DMS79 (cell line): ENCODE measurements at places on chromosomes 2 and 18.

DNA sequence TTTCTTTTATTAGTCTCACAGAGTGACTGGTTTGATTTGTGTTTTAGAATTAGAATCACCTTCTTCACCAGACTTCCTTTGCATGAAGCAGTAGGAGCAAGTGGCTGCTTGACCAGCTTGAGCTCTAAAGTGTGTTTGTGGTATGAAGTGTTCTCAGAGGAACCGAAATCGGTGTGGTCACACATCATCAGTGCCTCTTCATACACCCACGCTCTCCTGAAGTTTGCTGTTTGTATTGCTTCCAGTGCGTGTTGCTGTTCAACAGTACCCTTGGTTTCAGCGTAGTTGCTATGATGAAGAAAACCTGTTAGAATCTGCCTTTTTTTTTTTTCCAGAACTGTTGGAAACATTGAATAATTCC, 77.9 kb downstream of the LIMS1 start:
- DNase-seq = peak; percentile 82

- DNase-seq = no peak
Measured at GRCh38 chr2:173339807-173340206, 14.9 kb upstream of the CDCA7 start.

- no peak for DNase-seq
Measured at GRCh38 chr2:117738991-117739839, 75.3 kb upstream of the DDX18 start.

DNA sequence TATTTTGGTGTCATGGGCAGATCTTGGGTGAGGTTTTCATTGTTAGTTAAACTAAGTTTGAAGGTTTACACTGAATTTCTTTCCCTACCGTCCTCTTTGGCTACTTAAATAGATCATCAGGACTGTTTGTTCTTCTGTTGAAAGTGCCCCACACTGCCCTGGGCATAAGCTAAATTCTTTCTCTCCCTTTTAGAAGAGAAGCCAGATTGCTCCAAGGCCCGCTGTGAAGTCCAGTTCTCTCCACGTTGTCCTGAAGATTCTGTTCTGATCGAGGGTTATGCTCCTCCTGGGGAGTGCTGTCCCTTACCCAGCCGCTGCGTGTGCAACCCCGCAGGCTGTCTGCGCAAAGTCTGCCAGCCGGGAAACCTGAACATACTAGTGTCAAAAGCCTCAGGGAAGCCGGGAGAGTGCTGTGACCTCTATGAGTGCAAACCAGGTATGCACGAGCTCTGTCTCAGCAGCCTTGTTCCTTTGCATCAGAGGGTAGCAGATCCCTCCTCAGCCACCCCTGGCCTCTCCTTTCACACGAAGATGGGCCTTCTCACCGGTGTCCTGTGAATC, 85.6 kb downstream of the CRIM1 start:
- DNase-seq = no peak

DNA sequence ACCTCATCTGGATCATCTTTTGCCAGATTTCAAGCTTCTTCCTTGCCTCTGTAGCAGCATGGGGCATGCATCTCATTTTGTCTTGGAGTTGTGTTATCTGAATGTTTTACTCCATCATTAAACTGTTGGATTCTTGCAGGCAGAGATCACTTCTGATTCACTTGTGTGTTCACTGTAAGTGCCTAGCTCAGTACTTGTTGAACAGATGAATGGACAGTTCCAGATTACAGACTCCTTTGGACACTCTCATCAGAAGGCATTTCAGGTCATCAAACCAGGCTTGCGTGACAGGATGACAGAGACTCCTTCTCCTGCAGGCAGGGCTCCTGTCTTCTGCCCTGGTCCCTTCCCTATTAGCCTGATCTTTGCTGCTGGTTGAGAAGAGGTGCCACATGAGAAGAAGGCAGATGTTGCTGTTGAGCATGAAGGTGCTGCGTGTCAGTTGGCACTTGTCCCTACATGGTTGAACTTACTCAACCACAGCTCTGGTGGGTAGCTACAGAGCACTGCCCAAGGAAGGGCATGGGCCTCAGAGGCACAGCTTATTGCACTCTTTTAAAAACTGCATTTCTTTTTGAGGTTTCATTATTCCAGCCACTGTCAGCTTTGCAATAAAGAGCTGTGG, 58.9 kb downstream of the INPP4A start:
- DNase-seq = no peak

GRCh38 chr2:118693287-118693822, 154.1 kb downstream of the EN1 start:
- DNase-seq = no peak

GRCh38 chr2:119486886-119487285, 37.4 kb downstream of the SCTR start:
- no peak for DNase-seq

DNA sequence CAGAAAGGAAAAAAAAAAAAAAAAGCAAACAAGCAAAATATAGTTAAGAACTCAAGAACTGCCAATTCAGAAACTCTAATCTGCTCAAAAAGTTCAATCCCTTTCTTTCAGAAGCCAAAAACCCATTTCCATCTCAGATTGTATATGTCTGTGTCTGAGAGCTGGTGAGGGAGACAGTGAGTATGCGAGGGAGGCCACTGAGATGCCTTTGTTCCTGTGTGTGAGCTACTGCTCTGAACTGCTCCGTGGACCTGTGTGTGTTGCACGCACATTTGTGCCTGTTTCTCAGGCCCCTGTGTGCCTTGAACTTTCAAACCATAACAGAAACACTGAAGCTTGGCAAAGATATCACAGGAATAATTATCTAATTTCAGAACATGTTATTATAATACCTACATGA, 2.5 kb upstream of the PKDCC start:
- DNase-seq = no peak

DNA sequence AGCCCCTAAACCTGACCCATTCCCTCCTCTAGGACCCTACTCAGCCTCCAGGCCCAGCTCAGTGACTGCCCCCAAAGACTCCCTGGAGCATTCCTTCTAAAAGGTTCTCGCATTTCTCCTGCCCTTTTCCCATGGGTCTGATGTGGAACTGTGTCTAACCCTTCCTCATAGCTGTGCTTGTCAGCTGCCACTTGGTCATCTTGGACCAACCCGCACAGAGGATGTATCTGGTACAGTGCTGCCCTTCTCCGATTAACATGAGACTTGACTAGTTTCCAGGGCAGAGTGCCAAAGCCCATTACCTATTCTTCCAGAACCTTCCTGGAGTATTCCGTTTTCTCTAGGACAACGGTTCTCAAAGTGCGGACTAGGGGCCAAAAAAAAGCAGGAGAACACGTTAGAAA, 518 bp upstream of the NFU1 start:
- DNase-seq = peak; percentile 56

GRCh38 chr2:168210895-168211570, 36.4 kb downstream of the STK39 start:
- no peak for DNase-seq

GRCh38 chr2:121694398-121695170, 42.1 kb downstream of the NIFK start:
- no peak for DNase-seq

DNA sequence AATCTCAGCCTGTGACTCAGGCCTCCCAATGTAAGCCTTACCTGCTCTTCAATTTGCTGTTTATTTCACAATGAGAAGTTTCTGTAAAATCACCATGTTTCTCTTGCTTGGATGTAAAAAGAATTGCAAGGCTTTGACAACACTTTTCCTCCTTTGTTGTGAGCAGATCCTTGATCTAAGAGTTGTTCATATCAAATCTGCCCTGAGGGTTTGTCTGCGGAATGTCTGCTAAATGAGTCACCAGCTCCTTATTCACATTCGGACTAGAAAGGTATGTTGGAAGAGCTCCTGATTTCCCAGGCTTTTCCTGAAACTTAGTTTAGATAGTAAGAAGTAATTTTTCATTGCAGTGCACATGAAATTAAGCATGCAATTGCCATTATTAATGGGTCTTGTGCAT, 268.2 kb upstream of the TCF4 start:
- no peak for DNase-seq

DNA sequence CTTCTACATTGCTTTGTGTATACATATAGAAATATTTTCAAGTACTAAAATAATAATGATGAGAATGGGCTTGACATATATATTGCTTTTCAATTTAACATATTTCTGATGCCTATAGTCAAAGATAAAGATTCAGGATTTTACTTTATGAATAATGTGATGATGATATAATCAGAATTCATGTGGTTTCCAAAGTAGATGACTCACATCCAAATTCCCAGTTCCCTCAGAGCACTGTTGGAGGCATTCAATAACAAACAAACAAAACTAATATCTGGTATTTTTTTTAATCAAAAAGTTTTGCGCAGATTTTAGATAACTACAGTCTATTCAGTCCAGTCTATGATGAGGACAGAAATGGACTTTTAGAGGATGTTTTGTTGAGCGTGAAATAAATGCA, 2094.5 kb upstream of the CELF4 start:
- no peak for DNase-seq

DNA sequence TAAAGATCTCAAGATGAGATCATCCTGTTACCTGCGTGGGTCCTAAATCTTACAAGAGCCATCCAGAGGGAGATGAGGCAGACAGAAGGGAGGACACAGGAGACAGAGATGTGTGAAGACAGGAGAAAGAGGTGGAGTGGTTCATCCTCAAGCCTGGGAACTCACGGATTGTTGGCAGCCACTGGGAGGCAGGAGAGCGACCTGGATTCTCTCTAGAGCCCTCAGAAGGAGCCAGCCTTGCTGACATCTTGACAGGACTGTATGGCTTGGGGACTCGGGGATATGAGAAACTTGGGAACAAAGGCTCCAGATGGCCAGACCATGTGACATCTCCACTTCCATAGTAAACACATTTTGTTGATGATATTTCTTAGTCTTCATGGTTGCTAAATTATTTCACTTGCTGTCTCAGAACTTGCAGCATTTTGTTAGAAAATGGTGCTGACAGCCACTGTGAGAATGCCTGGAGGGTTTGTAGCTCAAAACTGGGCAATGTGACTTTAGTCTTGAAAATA, 57.8 kb upstream of the MC2R start:
- no peak for DNase-seq

- peak; percentile 45 for DNase-seq
Measured at GRCh38 chr2:217307023-217307422, 447.2 kb upstream of the TNP1 start.

- no peak for DNase-seq
Measured at GRCh38 chr18:23545247-23545789, 41.0 kb downstream of the NPC1 start.

- no peak for DNase-seq
Measured at GRCh38 chr18:56001576-56001975, 413.6 kb upstream of the TCF4 start.

GRCh38 chr2:160345071-160345764, 145.1 kb upstream of the ITGB6 start:
- DNase-seq = no peak

DNA sequence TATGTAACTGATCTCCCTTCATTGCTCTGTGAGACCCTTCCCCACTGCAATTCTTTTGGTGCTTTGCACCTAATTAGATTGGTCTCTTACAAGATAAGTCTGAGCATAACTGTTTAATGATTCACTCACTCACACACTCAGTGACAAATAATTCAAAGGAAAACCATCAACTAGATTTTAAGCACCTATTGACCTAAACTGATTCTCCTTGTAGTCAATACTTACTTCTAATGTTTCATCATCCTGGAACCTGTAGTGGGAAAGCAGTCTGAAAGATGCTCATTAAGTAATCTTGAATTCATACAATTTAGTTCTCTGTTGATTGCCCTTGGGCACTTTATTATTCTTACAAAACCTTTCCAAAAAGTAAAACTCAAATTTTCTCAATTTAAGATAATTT, 74.3 kb upstream of the COL5A2 start:
- no peak for DNase-seq

DNA sequence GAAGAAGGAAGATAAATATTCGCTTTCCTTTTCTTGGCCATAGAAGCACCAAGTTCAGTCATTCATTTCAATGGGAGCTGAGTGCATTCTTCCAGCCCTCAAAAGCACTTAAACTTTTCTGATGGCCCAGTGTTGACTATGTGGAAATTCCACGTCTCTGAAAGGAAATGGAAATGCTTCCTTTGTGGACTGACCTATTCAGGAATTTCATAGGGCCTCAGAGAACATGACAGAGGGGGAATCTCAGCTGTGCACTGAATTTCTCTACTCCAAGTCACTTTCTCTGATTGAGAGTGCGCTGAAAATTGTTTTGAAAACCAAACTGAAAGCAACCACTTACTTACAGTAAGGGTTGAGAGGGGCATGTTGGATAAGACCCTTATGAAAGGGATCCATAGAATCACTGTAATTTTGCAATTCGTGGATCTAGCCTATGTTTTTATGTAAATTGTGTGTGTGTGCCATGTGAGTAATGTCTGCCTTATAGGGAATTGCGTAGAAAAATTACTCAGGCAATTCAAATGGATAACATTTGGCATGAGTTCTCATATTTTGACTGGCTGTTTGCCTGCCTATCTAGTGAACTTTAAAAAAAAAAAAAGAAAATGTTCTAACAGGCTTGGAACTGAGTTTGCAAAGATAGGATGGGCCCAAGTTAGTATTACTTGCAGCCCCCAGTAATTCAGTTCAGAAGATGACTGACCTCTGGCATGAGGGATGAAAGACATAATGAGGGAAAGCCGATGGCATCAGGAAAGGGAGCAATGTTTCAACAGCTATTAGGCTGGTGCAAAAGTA, 437.0 kb downstream of the PTPRM start:
- no peak for DNase-seq

DNA sequence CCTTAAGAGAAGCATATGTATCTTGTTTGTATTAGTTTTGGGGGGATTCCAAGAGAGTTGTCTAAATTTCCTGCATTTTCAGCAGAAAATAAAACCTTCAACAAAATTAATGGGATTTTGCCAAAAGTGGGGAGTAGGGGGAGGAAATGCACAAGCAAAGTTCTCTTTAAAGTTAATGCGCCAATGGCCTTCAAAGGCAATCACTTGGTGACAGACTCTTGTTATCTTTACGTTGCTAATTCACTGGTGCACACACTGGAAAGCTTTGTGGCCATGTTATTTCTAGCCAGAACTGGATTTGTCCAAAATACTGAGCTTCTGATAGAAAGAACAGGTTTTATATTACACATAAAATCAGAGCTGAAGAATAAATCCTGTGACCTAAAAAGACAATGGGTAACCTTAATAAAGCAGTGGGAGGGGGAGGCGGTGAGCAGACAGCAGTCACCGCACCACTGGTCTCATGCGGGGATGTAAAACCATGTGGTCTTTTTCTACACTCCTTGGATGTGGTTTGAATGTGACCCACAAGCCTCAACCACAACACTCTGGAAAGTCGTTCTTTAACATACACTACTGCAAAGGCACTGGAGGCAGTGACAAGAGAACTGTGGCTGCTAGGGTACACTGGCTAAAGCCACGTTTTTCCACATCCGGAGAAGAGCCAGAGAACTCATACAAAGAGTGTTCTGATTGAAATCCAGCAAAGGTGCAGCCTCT, 176.9 kb upstream of the SMAD7 start:
- DNase-seq = no peak

- no peak for DNase-seq
Measured at GRCh38 chr18:48756511-48757226, 194.1 kb downstream of the SMAD7 start.
